ENCODE measurements at places on chromosomes 16 and 17.

DNA sequence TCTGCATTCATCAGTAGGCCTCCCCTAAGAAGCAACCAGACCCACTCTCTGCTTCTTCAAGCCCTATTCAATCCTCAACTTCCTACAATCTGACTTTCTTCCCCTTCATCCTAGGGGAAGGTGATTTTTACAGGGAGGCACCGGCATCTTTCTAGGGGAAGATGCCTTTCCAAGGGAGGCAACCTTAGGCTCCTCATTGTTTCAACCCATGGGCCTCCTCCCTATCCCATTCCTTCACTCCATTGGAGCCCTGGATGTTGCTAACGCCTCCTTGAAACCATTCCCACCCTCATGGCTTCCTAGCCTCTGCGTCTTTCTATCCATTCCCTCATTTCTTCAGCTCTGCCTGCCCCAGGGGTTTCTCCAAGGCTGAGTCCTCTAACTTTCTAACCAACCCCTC is 2.7 kb upstream of the CUEDC1 start:
- no peak for DNase-seq

DNA sequence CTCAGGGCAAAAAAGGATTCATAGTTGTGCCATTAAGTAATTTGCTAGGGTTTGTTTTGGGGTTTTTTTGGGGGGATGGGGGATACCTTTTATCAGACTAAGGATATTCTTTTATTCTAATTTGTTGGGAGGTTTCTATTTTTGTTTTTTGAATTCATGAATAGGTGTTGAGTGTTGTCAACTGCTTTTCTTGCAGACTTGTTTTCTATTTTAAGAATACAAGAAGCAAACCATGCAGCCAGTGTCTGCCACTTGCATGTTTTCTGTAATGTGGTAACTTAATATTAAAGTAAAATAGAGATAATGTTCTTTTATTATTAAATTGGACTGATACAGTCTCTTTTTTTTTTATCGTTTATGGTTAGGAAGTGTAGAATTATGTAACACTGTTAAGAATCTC is 49.5 kb downstream of the NFATC3 start:
- DNase-seq = no peak

GRCh38 chr17:50396261-50397110 is 837 bp downstream of the LRRC59 start:
- DNase-seq = no peak

- no peak for DNase-seq
These were observed 34.6 kb downstream of the RGS9 start for GRCh38 chr17:65171752-65172151.

DNA sequence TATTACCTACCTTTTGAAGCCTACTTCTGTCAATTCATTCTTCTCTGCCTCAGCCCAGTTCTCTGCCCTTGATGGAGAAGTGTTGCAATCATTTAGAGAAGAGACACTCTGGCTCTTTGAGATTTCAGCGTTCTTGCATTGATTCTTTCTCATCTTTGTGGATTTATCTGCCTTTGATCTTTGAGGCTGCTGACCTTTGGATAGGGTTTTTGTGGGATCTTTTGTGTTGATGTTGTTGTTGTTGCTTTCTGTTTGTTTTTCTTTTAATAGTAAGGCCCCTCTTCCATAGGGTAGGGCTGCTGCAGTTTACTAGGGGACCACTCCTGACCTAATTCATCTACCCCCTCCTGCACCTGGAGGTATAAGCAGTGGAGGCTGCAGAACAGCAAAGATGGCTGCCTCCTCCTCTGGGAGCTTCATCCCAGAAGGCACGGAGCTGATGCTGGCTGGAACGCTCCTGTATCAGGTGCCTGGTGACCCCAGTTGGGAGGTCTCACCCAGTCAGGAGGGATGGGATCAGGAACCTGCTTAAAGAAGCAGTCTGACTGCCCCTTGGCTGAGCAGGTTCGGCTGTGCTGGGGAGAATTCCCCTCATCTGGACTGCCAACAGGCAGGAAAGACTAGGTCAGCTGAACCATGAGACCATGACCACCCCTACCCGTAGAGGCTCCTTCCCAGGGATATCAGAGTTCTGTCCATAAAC is 28.0 kb downstream of the NFATC3 start:
- no peak for DNase-seq

- DNase-seq = peak; percentile 33
These were observed 73.5 kb downstream of the CYTH1 start for GRCh38 chr17:78708510-78708973.

DNA sequence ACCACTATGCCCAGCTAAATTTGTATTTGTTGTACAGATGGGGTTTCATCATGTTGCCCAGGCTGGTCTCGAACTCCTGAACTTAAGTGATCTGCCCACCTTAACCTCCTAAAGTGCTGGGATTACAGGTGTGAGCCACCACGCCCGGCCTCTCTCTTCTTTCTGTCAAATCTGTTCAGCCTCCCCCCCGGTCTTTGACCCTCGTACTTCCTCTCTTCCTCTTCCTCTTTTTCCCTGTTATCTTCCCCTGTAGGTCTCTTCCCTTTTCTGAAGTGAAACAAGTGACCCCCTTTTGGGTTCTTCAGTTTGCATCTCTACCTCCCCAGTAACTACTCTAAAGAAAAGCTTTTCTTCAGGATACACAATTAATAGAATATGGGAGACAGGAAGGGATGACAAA is 31.7 kb upstream of the DHX40 start:
- peak; percentile 11 for DNase-seq

GRCh38 chr17:37207103-37207502 is 168.7 kb upstream of the C17orf78 start:
- DNase-seq = no peak

DNA sequence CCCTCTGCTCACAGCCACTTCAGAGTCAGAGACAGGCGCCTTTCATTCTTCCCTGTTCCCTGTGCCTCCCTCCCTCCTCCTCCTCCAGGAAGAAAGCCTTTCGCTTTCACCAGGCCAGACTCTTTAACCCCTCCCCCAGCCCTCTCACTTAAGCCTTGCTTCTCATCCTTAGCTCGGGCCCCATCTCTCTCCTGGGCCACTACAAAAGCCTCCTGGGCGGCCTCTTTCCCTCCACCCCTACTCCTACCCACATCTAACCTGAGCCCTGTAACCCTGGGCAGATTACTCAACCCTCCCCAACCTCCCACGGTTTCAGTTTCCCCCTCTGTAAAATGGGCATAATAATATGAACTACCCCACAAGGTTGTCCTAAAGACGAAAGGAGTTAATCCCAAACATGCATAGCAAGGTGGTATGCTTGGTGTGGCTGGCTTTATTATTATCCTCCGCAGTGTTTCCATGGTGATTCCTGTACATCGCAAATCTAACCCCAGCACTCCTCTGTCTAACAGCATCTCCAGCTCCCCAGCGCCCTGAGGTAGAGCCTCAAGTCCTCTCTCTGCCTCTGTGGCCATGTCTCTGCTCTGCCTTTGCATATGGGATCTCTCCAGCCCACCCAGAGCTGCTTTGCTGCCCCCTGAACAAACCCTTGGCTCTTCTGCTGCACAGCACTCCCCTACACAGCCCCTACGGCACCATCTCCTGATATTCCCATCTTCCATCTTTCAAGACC is 17.7 kb downstream of the PIMREG start:
- no peak for DNase-seq

- DNase-seq = no peak
These were observed 10.4 kb downstream of the TAF1C start for GRCh38 chr16:84176192-84177053.

- DNase-seq = no peak
These were observed 9.6 kb downstream of the MYO19 start for GRCh38 chr17:36525113-36525512.

DNA sequence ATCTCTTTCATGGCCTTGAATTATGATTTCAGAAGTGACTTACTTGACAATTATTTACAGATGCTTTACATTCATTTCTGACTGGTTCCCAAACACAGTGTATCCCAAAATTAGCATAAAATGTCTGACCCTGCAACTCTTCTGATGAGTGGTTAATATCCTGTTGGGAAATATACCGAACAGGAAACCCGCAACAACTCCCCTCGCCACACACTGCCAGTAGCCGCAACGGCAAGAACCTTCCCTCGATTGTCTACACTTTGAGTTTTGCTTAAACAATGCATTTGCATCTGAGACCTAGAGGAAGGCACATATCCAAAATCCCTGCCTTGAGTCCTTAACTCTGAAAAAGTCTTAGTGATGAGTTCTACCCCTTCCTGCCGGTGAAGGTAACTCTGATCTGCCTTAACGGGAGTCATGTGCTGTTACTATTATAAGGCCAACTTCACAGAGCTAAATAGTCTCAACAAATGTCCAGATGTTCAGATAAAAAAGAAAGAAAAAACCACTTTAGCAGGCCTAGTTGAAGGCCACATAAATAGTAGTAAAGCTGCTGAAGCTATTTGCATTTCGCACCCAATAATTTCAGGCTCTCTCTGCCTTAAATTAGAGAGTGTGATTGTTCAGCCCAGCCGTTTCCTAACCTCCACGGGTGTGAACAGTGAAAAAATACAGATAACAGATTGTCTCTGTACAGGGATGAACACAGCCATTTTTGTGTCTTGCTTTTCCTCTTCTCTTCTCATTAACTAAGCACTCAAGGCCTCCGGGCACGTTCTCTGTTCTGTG is 321.1 kb downstream of the HS3ST3B1 start:
- no peak for DNase-seq

DNA sequence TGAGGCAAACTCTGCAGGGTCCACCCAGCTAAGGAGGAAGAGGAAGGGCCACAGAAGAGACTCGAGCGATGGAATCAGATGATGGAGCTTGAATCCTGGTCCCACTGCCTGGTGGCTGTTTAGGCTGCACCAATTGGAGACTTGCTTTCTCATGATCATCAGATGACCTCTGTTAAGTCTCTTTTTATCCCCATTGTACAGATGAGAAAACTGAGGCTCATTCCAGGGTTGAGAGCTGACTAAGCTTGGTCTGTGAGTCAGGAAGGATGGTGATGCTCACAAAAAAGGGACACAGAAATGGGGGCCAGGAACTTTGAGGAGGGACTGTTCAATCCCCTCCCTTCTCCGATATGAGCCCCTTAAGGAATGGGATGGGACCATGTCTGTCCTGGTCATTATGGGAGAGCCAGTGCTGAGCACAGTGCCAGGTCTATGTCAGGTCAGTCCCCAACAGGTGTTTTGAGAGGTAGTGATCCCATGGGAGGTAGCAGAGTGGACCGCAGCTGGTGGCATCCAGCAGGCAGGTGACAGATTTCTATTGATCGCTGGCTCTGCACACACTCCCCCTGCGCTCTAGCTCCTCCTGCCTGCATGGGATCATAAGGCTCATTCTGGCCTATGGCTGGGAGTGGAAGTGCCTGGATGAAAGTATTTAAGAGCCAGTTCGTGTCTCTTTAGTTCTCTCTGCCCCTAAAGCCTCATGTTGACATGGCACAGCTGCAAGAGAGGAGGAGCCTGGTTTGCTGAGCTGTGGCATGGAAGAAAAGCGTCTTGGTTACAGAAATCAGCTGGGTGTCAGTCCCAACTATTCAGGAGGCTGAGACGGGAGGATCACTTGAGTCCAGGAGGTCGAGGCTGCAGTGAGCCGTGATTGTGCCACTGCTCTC is 27.2 kb downstream of the SNX20 start:
- no peak for DNase-seq

GRCh38 chr17:64223283-64223682 is 39.8 kb downstream of the TEX2 start:
- no peak for DNase-seq
